Left ventricle myocardium inferior (tissue), 1 donor: ENCODE measurements at places on chromosomes 11 and 22.

GRCh38 chr11:130874955-130875531 lies 41.2 kb downstream of the SNX19 start:
- DNase-seq, result no peak

DNA sequence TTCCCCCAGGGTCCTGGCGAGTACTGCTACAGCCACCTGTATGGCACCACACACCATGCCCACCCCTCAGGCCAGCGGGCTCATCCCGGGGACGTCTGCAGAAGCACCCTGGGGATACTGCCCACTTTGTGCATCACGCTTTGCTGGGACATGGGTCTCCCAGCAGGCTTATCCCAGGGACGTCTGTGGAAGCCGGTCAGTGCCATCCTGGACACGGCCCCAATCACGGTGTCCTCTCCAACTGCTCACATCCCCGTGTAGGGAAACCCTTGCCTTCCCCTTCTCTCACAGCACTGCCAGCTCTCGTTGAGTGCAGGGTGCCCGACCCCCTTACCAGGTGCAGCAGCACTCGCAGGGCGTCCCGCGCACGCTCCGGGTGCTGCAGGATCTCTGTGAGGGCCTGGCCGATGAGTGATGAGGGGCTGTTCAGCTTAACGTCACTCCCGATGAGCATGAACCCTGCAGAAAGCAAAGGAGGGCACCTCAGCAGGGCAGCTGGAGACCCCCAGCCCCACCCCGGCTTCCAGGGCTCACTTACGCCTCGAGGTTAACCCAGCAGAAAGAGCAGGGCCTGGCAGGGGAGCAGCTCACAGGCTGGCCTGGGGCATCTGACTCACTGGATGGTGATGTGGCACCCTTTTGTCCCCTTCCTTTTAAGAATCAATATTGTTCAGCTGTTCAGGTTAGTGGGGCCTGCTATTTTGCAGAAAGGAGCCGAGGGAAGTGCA lies 76.9 kb upstream of the PITPNB start:
- DNase-seq, result no peak

GRCh38 chr22:18063306-18063705 lies 14.5 kb upstream of the PEX26 start:
- no peak for DNase-seq

GRCh38 chr11:12390687-12391110 lies 13.3 kb downstream of the PARVA start:
- no peak for DNase-seq

DNA sequence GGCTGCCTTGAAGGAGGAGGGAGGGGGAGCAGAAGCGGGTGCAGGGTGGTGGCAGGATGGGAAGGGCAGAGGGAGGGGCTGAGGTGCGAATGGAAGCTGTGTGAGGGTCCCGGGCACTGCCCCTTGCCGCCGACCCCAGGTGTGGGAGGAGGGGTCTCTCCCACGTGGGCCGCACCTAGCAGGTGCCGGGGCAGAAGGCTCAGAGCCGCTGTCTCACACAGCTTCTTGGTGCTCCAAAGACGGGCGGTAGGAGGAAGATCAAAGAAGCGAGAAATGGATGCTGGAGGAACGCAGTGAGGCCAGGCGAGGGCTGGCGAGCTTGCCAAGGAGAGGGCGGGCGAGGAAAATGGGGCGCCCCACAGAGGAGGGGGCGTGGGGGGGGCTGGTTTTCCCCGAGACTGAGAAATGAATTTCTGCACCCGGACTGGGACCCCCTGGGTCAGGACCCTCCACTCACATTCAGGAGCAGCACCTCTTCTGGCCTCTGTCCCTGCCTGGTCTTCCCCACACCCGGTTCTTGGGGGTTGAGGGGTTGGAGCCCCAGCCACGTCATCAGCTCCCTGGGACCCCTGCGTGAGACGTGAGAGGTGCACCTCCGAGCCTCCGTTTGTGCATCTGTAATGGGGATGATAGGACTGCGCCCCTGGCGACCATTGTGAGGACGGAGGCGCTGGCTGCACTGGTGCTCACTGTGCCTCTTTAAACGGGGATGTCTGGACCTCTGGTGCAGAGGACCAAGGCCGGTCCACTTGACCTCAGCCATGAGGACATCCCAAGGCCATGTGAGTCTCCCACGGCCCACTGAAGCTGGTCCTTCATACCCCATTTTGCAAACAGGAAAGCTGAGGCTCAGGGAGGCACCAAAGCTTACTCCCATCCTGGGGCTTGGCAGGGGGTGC lies 16.8 kb downstream of the LSP1 start:
- peak; percentile 30 for DNase-seq

DNA sequence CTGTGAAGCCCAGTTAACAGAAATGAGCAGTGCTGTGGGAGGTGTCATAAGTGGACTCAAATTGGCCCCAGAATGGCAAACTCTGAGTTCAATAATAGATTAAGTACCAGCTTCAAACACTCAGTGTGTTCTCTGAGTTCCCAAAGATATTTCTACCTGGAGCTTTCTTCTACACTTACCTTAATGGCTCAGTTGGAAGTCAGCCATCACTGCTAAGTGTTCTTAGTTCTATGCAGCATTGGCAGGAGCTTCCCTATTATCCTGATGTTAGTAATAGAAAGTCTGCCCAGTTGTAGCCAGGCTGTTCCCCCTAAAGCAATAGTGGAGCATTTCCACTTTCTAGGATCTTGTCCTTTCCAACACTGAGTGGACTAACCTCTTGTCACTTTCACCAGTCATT lies 9.7 kb upstream of the PIK3IP1 start:
- no peak for DNase-seq
